ENCODE measurements at places on chromosomes 4 and X.

- no peak for DNase-seq
Measured at GRCh38 chr4:30945586-30945985, 225.4 kb downstream of the PCDH7 start.

- DNase-seq, result no peak
Measured at GRCh38 chr4:108336076-108336475, 167.3 kb upstream of the LEF1 start.

DNA sequence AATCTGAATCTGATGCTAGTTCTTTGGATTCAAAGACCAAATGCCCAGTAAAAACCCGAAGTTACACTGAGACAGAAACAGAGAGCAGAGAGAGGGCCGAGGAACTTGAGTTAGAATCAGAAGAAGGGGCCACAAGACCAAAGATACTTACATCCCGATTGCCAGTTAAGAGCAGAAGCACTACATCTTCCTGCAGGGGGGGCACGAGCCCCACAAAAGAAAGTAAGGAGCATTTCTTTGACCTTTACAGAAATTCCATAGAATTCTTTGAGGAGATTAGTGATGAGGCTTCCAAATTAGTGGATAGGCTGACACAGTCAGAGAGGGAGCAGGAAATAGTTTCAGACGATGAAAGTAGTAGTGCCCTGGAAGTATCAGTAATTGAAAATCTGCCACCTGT, 309.3 kb downstream of the ANK2 start:
- no peak for DNase-seq

GRCh38 chr4:67558493-67558892, at the start of gene STAP1:
Gene STAP1 (plus strand): TSS chr4:67558727. CDS start chr4:67558810, 83 bp downstream.
- peak; percentile 58 for DNase-seq

GRCh38 chr4:126779001-126779400, 853.8 kb upstream of the INTU start:
- no peak for DNase-seq

GRCh38 chr4:151962138-151962823, 201.5 kb upstream of the GATB start:
- no peak for DNase-seq

GRCh38 chr4:167541286-167541685, 307.0 kb upstream of the SPOCK3 start:
- no peak for DNase-seq

GRCh38 chrX:53441531-53442321, 7.6 kb upstream of the HSD17B10 start:
- DNase-seq, result peak; percentile 73

- DNase-seq, result no peak
Measured at GRCh38 chr4:478373-478772, 20.6 kb downstream of the ZNF721 start.

- DNase-seq, result no peak
Measured at GRCh38 chrX:72308566-72309296, 3.0 kb upstream of the CITED1 start.

DNA sequence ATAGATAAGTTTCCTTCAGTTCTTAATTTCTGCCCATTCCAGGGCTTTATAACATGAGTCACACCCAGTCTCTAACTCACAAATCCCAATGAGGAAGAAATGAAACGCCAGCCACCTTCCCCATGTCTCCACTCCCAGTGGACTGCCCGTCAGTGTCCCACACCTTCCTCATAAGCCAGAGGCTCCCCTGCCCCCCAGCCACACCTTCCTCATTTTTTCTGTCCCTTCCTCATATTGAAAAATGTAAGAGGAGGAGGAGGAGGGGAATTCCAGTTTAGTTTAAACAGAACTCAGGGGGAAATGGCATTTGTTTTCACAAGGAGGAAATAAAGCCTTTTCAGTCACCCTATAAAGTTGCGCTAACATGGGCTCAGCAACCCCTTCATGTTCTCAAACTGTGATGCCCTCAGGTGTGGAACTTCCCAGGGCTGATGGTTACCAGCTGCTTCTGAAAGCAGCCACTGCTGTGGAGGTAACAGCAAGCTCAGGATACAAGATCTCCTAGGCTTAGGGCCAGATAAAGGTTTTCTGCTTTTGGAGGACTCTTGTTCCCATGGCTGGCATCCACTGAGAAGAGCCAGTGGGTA, 97.8 kb downstream of the PARM1 start:
- DNase-seq, result no peak

- DNase-seq, result no peak
Measured at GRCh38 chrX:20472620-20473258, 206.0 kb upstream of the RPS6KA3 start.

DNA sequence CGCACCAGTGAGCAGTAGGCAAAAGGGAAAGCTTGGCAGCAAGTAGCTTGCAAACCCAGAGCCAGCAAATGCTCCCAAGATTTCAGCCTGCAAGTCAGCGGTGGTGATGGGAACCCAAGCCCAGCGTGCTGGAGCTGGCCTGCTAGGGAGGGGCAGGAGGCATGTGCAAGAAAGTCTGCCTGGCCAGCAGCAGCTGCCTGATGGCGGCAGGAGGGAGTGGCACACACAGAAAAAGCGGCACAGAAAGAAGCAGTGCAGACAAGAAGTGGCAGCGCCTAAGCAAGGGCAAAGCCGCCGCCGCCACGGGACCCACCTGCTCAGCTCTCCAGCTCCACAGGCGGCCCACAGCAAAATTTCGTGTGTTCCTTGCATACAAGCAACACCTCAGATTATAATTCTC, 1206.5 kb upstream of the PABPC4L start:
- no peak for DNase-seq

Measured in activated CD4-positive, alpha-beta T cell treated with anti-CD3 and anti-CD28 coated beads, Interleukin-2, amount 10 ng/mL, durations not matched to agents 7 days and 5 days (primary cell).